NCI-H1092 (cell line): ENCODE measurements at places on chromosomes 3 and 15.

DNA sequence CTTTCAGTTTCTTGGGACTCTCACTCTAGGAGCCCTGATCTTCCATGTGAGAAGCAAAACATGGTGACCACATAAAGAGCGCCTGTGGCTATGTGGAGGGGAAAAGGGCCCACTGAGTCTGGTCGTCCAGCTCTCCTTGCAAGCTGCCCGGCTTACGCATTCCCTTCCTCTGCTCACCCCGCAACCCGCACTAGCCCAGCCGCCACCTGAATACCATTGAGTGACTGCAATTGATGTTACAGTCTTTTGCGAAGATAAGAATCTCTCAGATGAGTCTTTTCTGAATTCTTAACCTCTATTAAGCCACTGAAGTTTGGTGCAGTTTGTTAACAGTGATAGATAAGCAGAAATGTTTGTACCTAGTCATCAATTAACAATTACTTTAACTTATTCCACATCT, 589.0 kb upstream of the DPPA4 start:
- no peak for DNase-seq

GRCh38 chr3:154690413-154690812, 260.4 kb upstream of the GPR149 start:
- no peak for DNase-seq

DNA sequence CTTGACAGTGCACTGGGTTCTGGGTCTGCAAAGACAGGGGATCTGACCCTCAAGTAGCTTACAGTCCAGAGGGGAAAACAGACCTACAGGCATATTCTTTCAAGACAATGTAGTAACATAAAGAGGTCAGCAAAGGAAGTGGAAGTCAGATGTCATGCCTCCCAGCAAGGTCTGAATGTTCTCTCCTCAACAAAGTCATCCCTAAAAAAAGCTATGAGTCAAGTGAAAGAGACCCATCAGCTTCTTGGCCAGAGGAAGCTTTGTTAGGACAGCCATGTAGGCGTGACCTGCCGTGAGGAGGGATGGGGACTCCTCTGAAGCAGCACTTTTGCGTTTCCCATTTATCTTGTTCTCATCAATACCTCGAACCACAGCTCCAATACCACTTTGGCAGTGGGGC, 331.6 kb upstream of the NR2F2 start:
- DNase-seq, result no peak

- DNase-seq, result no peak
Measured at GRCh38 chr3:184611607-184612281, 50.2 kb downstream of the EPHB3 start.

DNA sequence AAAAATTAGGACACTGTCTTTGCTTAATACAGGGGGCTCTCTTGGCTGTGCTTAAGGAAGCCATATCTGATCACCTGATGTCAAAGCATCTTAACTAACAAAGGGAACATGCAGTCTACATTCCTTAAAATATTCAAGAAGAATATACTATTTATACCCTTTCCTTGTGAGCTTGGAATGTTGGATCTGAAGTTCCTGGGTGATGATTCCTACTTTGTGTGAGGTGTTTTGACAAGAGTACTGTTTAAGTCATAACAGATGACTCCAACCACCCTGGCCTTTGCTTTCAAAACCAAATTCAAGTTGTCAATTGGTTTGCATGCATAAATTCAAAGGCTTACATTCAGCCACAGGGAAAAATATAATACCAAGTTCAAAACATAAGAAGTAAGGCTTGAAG, 862.7 kb upstream of the SEMA6D start:
- DNase-seq, result no peak

DNA sequence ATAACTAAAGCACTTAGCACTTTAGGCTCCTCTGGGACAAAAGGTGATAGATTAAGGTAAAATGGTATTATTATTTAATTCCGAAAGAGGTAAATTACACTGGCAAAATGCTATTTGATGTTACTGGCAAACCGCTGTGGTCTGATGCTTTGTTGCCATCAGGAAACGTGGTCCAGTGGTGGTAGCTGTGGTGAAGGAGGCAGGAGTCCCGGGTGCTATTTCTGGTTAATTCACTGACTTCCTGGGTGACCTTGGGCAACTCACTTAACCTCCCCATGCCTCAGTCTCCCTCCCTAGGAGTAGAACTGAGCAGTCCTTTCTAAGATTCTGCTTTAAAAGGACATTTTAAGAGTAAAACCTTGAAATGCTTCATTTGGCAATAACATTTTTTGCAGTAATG, 233.4 kb downstream of the ZPLD1 start:
- DNase-seq, result no peak

GRCh38 chr3:14210843-14211594, 32.4 kb downstream of the LSM3 start:
- DNase-seq, result no peak

DNA sequence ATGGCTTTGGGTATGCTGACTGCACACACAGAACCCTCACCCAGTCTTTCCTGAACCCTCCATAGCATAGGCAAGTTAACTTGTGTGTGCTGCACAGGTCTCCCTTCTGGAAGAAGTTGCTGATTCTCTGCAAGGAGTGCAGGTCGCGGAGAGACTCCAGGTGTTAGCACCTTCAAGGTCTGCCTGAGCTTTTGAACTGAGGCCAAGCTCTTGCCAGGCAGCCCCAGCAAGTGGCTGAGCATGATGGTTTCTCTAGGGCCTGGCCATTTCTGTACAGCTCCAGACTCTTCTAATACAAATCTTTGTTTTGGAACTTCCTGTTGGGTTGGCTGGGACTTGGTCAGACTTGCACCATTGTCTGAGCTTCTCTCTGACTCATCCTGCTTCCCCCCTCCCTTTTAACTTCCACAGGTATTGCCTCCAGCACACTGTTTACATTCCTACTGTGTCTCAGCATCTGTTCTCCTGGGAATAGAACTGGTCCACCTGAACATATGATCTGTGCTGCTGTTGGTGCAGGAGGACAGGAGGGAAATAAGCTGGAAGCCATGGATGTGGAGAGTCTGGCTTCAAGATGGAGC, 53.3 kb downstream of the KY start:
- no peak for DNase-seq

- no peak for DNase-seq
Measured at GRCh38 chr15:77418391-77418965, 1.4 kb downstream of the PEAK1 start.

GRCh38 chr3:22684739-22685138, 518.4 kb upstream of the UBE2E2 start:
- DNase-seq, result no peak

DNA sequence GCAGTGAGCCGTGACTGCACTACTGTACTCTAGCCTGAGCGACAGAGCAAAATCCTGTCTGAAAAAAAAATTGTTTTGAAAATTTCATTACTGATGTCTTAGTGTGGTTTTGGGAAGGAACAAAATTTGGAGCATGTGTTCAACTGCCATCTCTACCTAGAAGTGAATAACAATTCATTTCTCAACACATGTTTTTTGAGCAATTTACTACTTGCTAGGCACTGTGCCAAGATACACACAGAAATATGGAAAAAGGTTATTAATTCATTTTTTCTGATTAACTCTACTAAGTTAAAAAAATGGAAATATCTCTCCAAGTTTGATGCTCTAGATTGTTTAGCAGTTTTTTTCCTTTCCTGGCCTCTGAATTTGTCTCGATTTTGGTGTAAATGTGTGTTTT, 5.2 kb upstream of the TCF12 start:
- no peak for DNase-seq
